ENCODE measurements at places on chromosomes 7 and 10.

- no peak for DNase-seq
These were observed 18.7 kb downstream of the PKD2L1 start for GRCh38 chr10:100311298-100311697.

DNA sequence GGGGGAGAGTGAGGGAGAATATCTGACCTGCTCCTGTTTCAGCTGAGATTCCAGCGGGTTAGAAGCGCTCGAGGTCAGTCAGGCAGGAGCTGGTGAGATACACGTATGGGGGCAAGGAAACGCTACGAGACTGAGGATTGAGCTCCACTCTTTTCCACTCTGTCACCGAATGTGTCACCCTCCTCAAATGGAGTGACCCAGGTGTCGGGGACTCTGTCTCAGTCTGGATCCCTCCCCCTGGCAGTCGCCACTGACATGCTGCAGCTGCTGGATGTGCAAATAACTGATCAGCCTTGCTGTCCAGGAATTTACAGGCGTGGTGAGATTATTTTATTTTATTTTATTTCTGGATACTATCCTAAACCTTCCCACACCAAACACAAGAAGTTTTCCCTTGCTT, 100.9 kb upstream of the DPP6 start:
- no peak for DNase-seq

DNA sequence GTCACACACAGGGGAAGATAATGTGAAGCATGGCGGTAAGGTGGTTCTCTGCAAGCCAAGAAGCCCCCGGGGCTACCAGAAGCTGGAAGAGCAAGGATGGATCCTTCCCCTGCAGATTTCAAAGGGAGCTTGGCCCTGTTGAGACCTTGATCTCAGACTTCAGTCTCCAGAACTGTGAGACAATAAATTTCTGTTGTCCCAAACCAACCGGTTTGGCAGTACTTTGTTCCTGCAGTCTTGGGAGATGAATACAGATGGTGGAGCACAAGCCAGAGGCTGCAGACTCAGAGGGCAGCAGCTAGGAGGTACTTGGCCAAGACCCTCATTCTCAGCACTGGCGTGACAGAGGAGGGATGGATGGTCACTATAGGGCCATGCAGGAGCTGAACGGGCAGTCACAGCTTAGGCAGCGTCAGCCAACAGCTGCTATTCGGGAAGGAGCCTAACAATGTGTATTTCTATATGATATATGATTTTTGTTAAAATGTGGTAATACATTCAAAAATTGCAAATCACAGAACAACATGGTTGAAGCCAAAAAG, 387.3 kb downstream of the TNS3 start:
- DNase-seq: no peak

DNA sequence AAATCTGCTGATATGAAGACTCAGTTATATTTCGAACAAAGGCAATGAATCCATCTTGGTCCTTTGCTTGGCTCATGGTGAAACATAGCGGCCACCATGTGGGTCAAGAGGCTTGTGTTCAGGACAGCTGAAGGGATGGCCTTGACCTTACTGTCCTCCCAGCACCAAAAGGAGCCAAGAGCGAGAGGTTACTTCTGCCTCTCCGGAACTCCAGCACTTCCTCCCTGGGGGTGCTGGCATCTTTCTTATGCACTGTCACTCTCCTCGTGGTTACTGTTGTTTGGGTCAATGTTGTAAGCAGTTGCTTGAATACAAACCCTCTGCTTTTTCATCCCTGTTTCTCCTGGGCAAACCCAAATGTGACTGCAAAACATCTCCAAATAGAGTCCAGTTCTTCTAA, 100.6 kb downstream of the RBM20 start:
- DNase-seq: no peak

- no peak for DNase-seq
These were observed 108.5 kb upstream of the RNF32 start for GRCh38 chr7:156532016-156532602.

DNA sequence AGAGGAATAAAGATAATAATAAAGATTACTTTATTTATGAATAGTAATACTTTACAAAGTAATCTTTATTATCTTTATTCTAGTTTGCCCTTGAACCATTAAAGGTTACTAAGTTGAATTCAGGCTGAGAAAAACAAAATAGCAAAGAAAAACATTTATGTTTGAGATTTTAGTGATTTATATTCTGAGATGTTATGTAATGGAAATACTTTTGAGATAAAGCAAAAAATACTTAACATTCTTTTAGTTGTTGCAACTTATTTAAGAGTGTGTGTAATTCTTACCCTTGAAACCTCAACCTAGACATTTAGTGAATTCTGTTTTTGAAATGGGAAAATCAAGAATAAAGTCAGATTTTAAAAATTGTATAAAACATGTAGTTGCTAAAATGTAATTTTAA, 40.0 kb downstream of the MINPP1 start:
- DNase-seq: no peak

DNA sequence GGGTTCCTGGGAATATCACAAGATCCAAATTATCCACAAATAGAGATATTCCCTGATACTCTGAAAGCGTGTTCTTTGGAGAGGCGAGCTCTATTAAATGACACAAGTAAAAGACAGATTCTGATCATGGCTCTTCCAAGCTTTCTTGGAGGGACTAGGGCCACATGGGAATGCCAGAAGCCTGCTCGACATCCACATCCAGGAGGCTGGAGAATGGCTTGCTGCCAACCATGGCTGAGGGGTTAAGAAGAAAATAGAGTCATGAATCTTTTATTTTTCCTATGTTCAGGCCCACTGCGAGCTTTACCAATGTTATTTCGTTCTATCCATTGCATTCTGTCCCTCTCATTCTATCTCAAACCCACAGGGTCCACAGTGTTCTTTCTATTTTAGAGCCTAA, 1018.0 kb upstream of the CELF2 start:
- no peak for DNase-seq

DNA sequence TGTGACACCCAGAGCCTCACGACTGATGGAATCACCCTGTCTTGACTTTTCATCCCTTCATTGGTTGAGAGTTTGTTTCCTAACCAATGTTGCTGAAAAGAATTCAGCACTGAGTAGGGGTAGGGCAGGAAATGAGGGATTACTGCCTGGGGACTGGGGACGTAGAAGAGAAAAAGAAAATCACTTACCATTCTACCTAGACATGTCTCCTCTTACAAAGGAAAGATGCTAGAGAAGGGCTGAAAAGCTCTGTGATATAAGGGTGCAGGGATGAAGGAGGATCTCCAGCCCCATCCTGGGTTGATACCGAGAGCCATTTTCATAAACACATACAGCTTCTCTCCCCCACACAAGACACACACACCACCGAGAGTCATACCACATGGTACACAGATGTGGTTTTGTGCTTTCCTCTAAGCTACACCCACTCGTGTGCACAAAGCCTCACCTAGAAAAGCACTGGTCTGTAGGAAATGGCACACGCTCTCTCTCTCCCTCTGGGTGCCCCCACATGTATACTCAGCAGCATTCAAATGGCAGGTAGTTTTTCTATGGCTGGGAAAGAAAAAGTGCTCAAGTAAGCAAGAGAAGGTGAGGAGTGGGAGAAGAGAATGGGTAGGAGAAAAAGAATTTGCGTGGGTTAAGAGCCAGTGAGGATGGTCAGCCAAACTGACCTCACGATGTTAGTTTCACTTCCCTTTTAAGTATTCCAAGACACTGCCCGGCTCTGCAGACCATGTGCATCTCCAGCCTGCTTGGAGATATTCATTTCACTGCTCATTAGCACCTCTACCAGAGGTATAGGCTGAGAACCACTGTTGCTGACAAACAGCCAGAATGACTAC, 85.8 kb downstream of the CALD1 start:
- DNase-seq: no peak

DNA sequence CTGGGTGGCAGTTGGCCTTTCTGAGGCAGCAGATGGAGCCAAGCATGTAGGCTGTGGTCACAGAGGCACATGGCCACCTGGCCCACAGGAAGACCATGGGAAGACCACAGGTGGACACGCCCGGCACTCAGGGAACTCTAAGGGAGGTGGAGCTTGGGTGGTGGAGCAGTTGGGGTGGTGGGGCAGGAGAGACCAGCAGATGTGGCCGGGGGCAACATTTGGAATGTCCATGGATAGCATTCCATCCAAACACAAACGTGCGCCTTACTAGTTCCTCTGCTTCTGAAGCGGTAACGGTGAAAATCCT, 290.9 kb downstream of the PTPRN2 start:
- no peak for DNase-seq

GRCh38 chr7:25384788-25385505, 156.7 kb upstream of the NPVF start:
- no peak for DNase-seq

GRCh38 chr10:73168465-73168803, 515 bp downstream of the FAM149B1 start:
- DNase-seq: no peak

DNA sequence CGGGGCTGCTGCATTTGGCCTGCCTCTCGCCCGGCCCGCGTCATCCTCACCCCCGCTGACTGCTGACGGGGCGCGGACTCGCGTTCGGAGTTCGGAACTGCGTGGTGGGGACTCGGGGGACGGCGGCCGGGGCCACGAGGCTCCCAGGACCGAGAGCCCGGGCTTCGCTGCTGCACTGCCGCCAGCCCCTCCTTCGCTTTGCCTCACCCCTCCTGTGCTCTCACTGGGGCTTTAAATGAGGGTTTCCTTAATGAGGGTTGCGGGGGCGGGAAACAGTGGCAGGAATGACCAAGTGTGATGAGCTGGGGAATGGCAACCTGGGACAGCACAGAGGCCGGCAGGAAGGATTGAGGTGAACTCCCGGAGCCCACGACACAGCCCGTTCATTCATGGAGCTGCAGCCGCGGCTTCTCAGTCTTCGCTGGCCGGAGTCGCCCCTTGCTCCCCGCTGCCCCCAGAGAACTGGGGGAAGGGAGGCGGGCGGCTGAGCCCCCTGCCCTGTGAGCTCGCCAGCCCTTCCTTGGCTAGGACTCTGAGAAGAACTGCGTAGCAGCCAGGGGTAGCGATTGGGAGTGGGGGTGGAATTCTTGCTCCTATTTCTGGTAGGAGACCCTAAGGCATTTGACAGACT, 1.5 kb upstream of the LRRC4 start:
- no peak for DNase-seq

- DNase-seq: no peak
These were observed 9.2 kb downstream of the MAT1A start for GRCh38 chr10:80280071-80280800.

- peak; percentile 84 for DNase-seq
These were observed at the start of gene BUB3 for GRCh38 chr10:123154092-123154710. Gene BUB3 (plus strand): TSS chr10:123154402. CDS start chr10:123154918, 516 bp downstream.

DNA sequence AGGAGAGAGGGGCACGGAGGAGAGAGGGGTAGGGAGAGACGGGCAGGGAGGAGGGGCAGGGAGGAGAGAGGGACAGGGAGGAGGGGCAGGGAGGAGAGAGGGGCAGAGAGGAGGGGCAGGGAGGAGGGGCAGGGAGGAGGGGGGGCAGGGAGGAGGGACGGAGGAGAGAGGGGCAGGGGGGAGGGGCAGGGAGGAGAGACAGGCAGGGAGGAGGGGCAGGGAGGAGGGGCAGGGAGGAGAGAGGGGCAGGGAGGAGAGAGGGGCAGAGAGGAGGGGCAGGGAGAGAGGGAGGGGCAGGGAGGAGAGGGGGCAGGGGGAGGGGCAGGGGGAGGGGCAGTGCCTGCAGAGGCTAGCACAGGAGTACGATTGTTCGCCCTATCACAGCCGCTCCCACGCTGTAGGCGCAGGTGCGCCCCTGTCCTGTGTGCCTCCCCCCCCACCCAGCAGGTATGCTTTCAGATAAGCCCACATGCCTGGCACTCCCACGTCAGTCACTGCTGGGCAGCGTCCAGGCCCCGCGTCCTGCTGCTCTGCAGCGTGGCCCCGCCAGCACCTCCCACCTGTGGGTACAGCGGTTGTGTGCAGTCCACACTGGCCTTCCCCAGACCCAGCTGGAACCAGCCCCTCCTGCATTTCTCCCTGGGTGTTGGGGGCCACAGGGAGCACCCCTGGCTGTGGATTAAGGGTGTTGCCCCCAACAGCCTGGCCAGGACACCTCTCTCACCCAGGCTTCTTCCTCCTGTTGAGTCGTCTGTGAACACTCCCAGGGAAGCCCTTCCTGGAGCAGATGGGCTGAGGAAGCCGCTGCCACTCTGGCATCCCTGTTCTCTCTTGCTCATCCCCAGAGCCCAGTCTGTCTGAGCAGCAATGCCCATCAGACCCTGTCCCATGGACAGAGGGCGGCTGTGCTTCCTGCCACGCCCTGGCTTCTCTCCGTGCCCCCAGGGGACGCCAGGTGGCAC, 10.8 kb downstream of the NKX6-2 start:
- no peak for DNase-seq

- DNase-seq: no peak
These were observed 319.7 kb downstream of the GFRA1 start for GRCh38 chr10:115953281-115953680.
